Muscle of back (tissue), 13 donors: ENCODE measurements at places on chromosomes 7 and 10. TPM values are rescaled to one million over a fixed set of nuclear protein-coding genes. Genes with fewer than 3 reads are reported as not detected.

LAMB4 gene
- polyA plus RNA-seq, result 0.38 TPM

TRIM74 gene
- polyA plus RNA-seq, result 0.22 TPM

VGF gene
- not detected for polyA plus RNA-seq

AEBP1 gene
- polyA plus RNA-seq, result 72.6 TPM

MYO3A gene
- 0.86 TPM for polyA plus RNA-seq

CLRN3 gene
- polyA plus RNA-seq, result not detected

CRPPA gene
- 4.0 TPM for polyA plus RNA-seq
